Regular cardiac myocyte (primary cell): ENCODE measurements at places on chromosomes 1 and 21. TPM values are rescaled to one million over a fixed set of nuclear protein-coding genes. Genes with fewer than 3 reads are reported as not detected.

Gene PLPPR5
- total RNA-seq = under 0.01 TPM in 1 of 2 replicates, not detected in the other

Gene MATN1
- 0.28 TPM in 1 of 2 replicates, not detected in the other for total RNA-seq

Gene EMC1
- total RNA-seq = 82.9 and 83.0 TPM in 2 replicates

Gene TEDDM1
- total RNA-seq = not detected in 2 replicates

Gene AK5
- total RNA-seq = 77.0 and 80.9 TPM in 2 replicates

Gene NPR1
- total RNA-seq = 0.19 and 0.85 TPM in 2 replicates

Gene NOS1AP
- total RNA-seq = under 0.01 and 0.38 TPM in 2 replicates

Gene RSRP1
- 101 and 162 TPM in 2 replicates for total RNA-seq

Gene KCNJ6
- total RNA-seq = under 0.01 and 0.56 TPM in 2 replicates

Gene NTMT2
- not detected in 2 replicates for total RNA-seq

Gene FOXE3
- not detected in 2 replicates for total RNA-seq

Gene TCHH
- under 0.01 TPM in 1 of 2 replicates, not detected in the other for total RNA-seq

Gene OR10J4
- total RNA-seq = not detected in 2 replicates

Gene HAO2
- not detected in 2 replicates for total RNA-seq

Gene DNAJC28
- 1.7 and 2.0 TPM in 2 replicates for total RNA-seq

Gene KRTAP7-1
- total RNA-seq = not detected in 2 replicates

Gene SPRR2G
- total RNA-seq = not detected in 2 replicates

Gene RGS1
- total RNA-seq = under 0.01 TPM in 1 of 2 replicates, not detected in the other

Gene AADACL3
- total RNA-seq = not detected in 2 replicates

Gene LCE3E
- not detected in 2 replicates for total RNA-seq

Gene CXADR
- total RNA-seq = 0.58 and 1.7 TPM in 2 replicates

Gene HSD3B2
- total RNA-seq = not detected in 2 replicates

Gene DCST2
- not detected in 2 replicates for total RNA-seq

Gene NUF2
- total RNA-seq = 2.3 and 32.4 TPM in 2 replicates

Gene XCL2
- not detected in 2 replicates for total RNA-seq

Gene PMVK
- total RNA-seq = 6.5 and 13.2 TPM in 2 replicates

Gene LRRC40
- total RNA-seq = 20.6 and 28.8 TPM in 2 replicates

Gene SIK1
- 0.58 and 6.5 TPM in 2 replicates for total RNA-seq

Gene FCAMR
- total RNA-seq = under 0.01 TPM in 1 of 2 replicates, not detected in the other

Gene KIRREL1
- 92.4 and 146 TPM in 2 replicates for total RNA-seq

Gene SPRR1B
- not detected in 2 replicates for total RNA-seq

Gene TBX15
- 1.7 and 1.9 TPM in 2 replicates for total RNA-seq

Gene TSPEAR
- total RNA-seq = not detected in 2 replicates

Gene NR1I3
- total RNA-seq = not detected in 2 replicates

Gene ASTN1
- total RNA-seq = not detected in 2 replicates

Gene COL6A2
- total RNA-seq = 673 and 1,285 TPM in 2 replicates

Gene TDRD10
- 0.28 TPM in 1 of 2 replicates, not detected in the other for total RNA-seq

Gene HPDL
- total RNA-seq = 0.56 and 3.1 TPM in 2 replicates

Gene CZIB
- 44.3 and 48.5 TPM in 2 replicates for total RNA-seq

Gene MYOG
- total RNA-seq = not detected in 2 replicates

Gene FCRL6
- total RNA-seq = not detected in 2 replicates

Gene CYP4A11
- total RNA-seq = not detected in 2 replicates

Gene SMCP
- total RNA-seq = not detected in 2 replicates

Gene AGBL4
- total RNA-seq = not detected in 2 replicates

Gene OLFML2B
- total RNA-seq = 1.2 and 2.0 TPM in 2 replicates

Gene CAMK1G
- total RNA-seq = 0.77 and 0.85 TPM in 2 replicates

Gene AQP10
- 0.19 and 0.56 TPM in 2 replicates for total RNA-seq

Gene ATP5PB
- total RNA-seq = 168 and 283 TPM in 2 replicates

Gene CASQ2
- under 0.01 and 1.4 TPM in 2 replicates for total RNA-seq
